ENCODE measurements at places on chromosomes 2 and 18. TPM values are rescaled to one million over a fixed set of nuclear protein-coding genes. Genes with fewer than 3 reads are reported as not detected.

Gene ZNF513
- total RNA-seq: 58.9 TPM

Gene GPR55
- 0.37 TPM for total RNA-seq

DNA sequence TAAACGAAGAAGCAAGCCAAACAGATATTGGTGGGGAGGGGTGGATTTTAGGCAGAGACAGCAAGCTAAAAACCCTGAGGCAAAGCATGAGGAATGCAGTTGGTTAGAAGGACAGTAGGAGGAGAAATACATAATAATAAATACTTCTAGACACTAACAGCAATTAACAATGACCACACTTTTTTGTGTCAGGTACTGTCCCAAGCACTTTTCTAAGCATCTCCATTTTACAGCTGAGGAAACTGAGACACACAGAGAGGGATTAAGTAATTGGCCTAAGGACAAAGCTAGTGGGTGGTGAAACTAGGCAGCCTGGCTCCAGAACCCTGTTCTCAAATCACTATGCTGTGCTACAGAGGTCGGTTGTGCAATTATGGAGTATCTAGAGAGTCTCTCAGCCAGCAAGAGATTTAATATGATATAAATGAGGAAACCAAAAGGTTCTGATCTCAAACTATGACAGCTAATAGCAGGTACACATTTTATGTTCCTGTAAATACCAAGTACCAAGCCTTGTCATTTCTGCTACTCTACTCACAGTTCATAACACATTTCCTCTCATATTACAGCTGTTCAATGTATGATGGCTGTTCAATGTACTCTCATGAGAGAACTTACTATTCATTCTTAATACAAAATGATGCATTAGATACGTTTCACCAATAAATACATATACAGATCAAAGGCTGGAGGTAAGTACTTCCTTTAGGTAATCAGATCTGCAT, 5.3 kb downstream of the MAP4K3 start:
- no peak for DNase-seq

DNA sequence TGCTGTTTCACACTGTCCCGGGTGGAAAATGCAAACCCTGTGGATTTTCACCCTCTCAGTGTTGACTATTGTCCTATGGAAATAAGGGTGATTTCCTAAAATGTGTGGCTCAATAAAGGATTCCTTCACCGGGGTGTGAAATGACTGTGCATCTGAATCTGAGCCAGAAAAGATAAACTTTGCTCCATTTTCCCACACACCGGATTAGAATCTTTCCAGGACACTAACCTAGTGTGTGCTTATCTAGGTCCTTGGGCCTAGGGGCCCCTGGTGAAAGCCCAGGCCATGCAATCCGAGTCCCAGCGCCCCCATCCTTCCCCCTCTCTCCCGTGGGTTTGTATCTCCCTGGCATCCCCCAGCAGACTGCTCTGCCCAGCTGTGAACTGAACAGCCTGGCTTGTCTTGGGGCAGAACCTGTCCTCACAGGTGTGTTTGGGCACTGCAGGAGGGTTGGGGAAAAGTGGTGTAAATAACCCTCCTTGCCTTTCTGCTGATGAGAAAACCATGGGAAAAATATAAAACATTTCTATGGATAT, 17.3 kb downstream of the KLHL29 start:
- DNase-seq: no peak

DNA sequence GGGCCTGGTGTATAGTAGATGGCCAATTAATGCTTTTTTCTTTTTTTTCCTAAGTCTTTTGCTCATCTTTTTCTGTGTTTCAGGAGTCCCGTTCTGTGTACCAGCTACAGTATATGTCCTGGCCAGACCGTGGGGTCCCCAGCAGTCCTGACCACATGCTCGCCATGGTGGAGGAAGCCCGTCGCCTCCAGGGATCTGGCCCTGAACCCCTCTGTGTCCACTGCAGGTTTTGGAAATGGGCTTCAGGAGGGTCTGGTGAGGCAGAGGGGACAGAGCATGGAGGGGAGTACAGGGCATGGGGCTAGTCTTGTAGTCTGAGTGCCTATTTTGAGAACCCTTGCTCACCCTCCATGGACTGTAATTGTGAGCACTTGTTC, 14.1 kb downstream of the PTPN18 start:
- DNase-seq: no peak

DNA sequence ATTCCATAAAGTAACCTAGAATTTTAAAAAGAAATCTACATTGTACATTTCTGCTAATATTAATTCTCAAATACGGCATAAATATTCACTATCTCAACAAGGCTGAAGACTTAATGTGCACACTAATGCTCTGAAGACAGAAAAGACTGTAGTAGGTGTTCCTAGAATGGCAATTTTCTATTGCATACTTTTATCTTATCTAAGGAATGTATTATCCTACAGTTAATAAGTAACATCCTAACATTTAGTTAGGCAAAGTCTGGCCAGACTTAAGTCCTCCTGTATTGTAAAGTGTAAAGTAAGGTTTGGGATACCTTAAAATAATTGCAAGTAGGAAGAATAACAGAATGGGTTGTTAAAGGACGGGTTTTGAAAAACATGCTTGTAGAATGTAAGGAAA, 42.2 kb downstream of the CHST9 start:
- DNase-seq: peak; percentile 12

DNA sequence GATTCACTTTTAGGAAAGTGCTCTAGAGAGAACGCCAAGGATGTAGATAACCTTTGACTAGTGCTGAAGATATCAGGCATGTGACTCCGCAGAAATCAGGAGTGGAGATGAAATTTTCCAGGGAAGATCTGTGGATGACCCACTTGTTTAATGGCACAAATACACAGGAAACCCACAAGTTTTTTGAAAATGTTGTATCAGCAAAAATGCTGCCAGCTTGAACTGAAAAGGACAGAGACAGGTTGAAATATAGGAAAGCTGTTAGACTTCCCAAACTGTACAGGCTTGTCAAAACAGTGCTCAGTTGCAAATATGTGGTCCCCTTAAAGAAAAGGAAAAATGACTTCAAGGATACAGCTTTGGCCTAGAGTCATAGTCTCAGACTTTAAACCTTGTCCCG, 96.5 kb downstream of the PKP4 start:
- no peak for DNase-seq

GRCh38 chr2:50865235-50865634, 166.7 kb downstream of the NRXN1 start:
- no peak for DNase-seq

GRCh38 chr2:127175751-127176354, 44.2 kb downstream of the CYP27C1 start:
- DNase-seq: peak; percentile 73

DNA sequence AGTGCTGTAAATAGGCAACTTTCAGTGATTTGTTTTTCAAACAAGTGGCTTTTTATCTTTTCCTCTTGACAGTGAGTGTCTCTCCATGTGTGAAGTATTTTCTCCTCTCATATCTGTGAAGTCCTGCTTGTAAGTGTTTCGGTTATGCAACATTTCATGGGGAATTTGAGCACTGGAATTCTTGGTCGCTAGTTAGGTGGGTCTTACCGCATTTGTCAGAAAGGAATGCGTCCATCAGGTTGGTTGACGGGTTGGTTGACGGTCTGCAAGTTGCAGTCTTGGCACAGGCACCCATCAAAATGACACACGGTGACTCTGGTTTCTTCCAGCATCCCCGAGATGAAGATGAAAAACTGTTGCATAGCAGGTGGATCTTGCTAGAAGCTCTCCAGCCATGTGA, 109.8 kb downstream of the AGAP1 start:
- no peak for DNase-seq

DNA sequence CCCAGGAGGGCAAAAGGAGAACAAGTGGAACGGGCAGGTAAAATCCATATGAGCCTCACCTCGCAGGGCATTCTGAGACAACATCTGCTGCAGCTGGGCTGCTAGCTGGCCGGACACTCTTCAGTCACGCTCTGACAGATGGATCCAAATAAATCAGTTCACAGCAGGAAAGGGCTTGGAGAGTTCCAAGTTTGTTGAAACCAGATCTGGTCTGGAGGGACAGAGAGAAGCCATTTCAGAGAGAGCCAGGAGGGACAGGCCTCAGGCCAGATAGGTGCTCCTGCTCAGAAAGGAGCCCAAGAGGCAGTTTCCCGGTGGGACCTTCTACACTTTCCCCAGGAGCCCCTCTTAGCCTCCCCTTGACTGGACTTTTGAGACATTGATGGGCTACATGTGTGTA, 28.2 kb upstream of the TNP1 start:
- no peak for DNase-seq
